COR-L47 (cell line): ENCODE measurements at places on chromosomes 5 and 9.
A peak's percentile ranks its signal among the peaks of the same experiment; 100 is the strongest.

GRCh38 chr5:73233461-73234203 lies 60.6 kb downstream of the TMEM174 start:
- DNase-seq = no peak

- DNase-seq = peak; percentile 2
These were observed 188.5 kb upstream of the GRAMD2B start for GRCh38 chr5:126234563-126235195.

GRCh38 chr5:43156388-43156787 lies 35.6 kb upstream of the NIM1K start:
- DNase-seq = no peak

GRCh38 chr9:105693435-105694189 lies 729 bp upstream of the TMEM38B start:
- DNase-seq = no peak

GRCh38 chr9:114000063-114000454 lies 78.0 kb downstream of the AMBP start:
- DNase-seq = no peak

- no peak for DNase-seq
These were observed 247.5 kb upstream of the TUT7 start for GRCh38 chr9:86601697-86602096.

GRCh38 chr9:106864373-106865143 lies 1.6 kb downstream of the ZNF462 start:
- DNase-seq = peak; percentile 15

- DNase-seq = peak; percentile 36
These were observed 185.4 kb upstream of the SEMA6A start for GRCh38 chr5:116759860-116760640.

GRCh38 chr5:35794328-35794619 lies 62.4 kb upstream of the IL7R start:
- no peak for DNase-seq

GRCh38 chr9:90423661-90424193 lies 218.9 kb downstream of the DIRAS2 start:
- no peak for DNase-seq

DNA sequence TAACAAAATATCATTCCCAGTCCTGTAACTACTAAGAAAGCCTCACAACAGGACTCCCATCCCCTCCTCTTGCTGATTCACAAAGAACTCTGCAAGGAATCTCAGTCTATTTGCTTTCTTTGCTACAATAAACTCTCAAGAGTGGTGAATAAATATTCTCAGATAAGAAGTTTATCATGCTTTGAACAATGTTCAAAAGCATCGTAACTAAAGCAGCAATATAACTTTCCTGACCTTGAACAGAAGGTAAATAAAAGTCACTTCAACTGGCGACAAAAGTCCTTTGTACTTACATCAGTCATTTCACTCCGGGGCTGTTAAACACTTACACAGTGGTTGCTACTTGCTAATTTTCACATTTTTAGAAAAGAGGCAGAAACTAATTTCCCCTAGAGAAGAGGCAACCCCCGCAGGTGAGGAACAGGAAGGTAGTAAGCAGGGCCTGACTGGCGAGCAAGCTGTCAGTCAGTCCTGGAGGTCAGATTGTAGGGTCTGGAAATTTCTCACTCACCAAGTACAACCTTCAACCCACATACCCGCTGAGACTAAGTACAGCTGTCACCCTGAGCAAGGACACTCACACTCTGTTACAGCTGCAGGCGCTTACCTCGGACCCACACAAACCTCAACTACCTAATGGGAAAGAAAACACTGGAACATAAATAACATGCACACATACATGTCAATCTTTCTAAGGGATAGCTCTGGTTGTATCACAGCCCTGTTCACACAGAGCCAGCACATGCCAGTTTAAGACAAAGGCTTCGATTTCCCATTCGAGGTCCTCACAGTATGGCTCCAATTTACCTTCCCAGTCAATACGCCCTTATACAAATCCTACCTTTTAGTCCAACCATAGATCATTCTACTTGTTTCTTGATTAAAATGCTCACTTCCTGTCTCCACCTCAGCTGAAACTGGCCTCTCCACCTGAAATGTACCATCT lies 104.6 kb upstream of the RETREG1 start:
- DNase-seq = no peak

- no peak for DNase-seq
These were observed 88.3 kb downstream of the LHFPL2 start for GRCh38 chr5:78560000-78560855.

GRCh38 chr5:148969291-148969690 lies 93.6 kb downstream of the SH3TC2 start:
- DNase-seq = no peak

- peak; percentile 37 for DNase-seq
These were observed 764 bp downstream of the CAMLG start for GRCh38 chr5:134738963-134739661.

DNA sequence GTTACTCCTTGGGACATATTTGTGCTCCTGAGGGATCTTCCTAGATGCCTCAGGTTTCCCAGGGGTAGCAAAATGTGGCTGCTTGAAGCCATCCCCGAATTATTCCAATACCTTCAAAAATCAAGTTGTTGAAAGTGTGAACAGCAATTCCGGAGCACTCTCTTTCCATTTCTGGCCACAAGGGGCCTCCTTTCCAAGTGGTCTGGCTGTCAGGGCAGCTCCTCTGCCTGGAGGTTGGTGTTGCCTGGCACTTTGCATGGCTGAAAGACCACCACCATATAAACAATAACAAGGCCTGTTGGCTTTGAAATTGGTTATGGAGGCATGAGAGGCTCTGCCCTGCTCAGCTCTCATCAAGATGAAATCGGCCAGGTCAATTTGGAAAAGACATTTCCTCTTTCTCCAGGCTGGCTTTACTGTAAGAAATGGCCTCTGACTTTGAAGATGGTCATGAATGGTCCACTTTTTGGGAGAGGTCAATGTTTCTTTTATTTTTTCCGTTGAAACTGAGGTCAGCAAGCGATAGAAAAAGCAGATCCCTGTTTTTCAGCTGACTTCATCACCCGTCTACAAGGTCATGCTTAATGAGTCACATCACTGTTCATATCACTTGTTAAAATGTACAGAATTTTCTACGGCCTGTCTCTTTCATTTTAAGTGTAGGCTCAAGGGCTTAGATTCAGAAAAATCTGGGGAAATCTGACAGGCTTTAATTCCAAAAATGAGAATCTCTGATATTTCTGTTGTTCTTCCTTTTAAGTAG lies 481.1 kb upstream of the ZNF608 start:
- DNase-seq = no peak

GRCh38 chr9:71498691-71499090 lies 269.6 kb downstream of the CEMIP2 start:
- DNase-seq = no peak

GRCh38 chr5:157997991-157998504 lies 139.1 kb upstream of the CLINT1 start:
- no peak for DNase-seq

GRCh38 chr9:81979196-81979595 lies 9.4 kb upstream of the SPATA31D1 start:
- DNase-seq = no peak

GRCh38 chr5:176878906-176879662 lies 20.1 kb downstream of the HK3 start:
- DNase-seq = no peak

GRCh38 chr5:66915531-66915930 lies 281.1 kb downstream of the CD180 start:
- DNase-seq = no peak

DNA sequence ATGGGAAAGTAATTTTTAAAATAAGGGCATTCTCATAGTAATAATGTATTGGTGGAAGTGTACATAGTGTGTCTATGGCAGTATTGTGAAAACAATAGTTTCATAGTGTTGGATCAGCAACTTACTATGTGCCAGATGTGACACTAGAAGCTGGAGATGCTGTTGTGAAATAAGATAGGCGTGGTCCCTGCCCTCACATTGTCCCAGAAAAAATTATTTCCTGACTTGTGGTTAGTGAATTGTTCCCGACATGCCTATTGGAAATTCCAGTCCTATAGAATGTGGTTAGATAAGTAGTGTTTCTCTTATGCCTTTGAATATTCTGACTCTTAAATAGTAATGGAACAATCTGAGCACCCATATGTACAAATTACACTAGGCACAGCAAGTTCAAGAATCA lies 55.3 kb upstream of the MTAP start:
- DNase-seq = no peak

- DNase-seq = no peak
These were observed 83.7 kb downstream of the GALNT10 start for GRCh38 chr5:154273963-154274827.

GRCh38 chr5:112986224-112986623 lies 9.6 kb downstream of the DCP2 start:
- DNase-seq = no peak

- no peak for DNase-seq
These were observed 737 bp downstream of the RNF180 start for GRCh38 chr5:64166201-64166959.

DNA sequence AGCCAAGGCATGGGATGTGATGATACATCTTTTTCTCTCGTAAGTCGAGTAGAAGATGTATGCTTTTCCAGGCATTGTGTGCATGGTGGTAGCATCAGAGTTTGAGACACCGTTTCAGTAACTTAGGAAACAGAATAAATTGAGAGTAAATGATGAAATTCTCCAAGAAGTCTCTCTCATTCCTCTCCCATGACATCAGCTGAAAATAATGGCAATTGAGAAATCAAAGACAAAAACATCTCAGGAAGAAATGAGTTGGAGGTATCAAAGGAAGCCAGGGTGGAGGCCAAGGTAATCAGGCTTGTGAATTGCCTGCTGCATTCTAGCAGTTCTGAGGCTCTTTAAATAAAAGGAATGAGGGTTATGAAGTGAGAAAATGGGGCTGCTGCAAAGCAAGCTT lies 53.9 kb downstream of the SGCD start:
- no peak for DNase-seq

- no peak for DNase-seq
These were observed 2375.8 kb downstream of the MAT2B start for GRCh38 chr5:165881259-165881658.

- DNase-seq = no peak
These were observed 526.5 kb upstream of the NUDT12 start for GRCh38 chr5:104088876-104089778.
